ENCODE measurements at places on chromosomes 3 and 15. TPM values are rescaled to one million over a fixed set of nuclear protein-coding genes. Genes with fewer than 3 reads are reported as not detected.

DNA sequence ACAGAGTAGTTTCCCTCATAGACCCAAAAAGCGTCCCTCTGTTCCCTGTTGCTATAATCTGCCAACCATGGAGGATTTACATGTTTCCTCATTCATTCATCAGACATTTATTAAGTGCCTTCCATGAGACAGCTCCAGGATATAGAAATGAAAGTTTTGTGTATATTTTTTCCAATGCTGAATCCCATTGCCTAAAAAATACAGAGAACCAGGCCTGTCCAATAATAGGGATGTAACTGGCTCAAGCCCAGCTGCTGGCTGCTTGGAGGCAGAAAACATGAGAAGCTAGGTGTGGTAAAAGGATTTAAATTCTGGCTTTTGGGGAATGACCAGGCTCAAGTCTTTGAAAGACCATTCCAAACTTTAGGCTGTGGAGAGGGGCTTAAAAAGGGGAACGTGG, 41.5 kb downstream of the RARB start:
- DNase-seq = no peak

DNA sequence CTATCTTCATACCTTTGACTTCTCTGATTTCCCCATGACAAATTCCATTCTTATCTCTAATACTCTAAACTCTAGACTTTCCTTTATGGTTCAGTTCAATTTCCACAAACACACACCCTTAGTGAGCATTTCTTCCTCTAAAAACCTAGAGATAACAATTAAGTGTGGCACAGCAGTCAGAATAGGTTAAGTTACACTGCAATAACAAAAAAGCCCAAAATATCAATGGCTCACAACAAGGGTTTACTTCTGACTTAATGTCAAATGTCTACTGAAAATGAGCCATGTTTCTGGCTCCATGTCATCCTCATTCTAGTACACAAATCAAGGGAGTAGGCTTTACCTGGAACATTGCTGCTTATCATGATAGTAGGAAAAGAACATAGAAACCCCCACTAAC, 123.8 kb downstream of the TAFA4 start:
- DNase-seq = no peak

Gene C15orf62
- 1.1 TPM for total RNA-seq

Gene ROPN1
- not detected for total RNA-seq

Gene ITGA11
- total RNA-seq = 0.20 TPM

Gene STAB1
- not detected for total RNA-seq

GRCh38 chr3:124761250-124761796, 31.1 kb downstream of the UMPS start:
- DNase-seq = peak; percentile 80

DNA sequence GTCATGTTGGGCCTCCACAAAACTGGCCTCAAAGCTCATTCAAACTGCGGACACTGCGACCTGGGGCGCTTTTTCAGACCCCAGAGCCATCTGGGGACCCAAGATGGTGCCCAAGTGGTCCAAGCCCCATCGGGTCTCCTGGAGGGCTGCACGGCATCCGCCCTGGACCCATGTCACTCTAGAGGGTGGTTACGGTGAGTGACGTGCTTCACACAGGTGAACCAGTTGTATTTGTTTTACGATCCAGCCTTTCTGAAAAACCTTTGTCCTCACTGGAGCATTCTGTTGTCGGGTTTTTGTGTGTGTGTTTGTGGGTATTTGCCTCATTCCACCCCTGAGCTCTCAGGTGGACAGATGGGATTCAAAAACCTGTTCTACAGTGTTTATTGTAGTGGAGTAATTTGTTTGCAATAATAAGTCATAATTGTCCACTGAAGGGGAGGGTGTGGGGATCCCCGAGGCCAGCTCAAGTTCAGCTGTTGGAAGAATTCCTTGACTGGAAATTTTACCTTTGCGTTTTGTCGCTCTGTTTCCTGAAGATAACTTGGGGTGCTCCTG, 1.9 kb downstream of the SLC51A start:
- no peak for DNase-seq

DNA sequence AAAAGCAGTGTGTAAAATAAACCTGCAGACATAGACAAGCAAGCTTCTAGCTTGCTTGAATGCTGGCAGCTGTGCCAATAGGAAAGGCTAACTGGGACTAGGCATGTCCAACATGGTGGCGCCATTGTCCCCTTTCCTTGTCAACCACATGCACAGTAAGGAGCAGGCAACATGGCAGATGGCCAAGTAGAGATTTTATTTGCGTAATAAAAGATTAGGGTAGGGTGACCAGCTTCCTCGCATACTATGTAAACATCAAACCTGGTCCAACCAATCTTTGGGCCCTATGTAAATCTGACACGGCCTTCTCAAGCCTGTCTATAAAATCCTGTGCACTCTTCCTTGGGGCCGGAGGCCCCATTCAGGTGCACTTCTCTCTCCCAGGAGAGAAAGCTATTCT, 575.4 kb upstream of the GOLIM4 start:
- no peak for DNase-seq

- no peak for DNase-seq
These were observed 2.9 kb downstream of the KLHL24 start for GRCh38 chr3:183638101-183638852.

GRCh38 chr3:124351430-124352148, 359.7 kb upstream of the ROPN1 start:
- DNase-seq = no peak

- DNase-seq = no peak
These were observed 21.0 kb downstream of the RAB8B start for GRCh38 chr15:63210151-63211091.

Gene PAK6
- total RNA-seq = 0.65 TPM

DNA sequence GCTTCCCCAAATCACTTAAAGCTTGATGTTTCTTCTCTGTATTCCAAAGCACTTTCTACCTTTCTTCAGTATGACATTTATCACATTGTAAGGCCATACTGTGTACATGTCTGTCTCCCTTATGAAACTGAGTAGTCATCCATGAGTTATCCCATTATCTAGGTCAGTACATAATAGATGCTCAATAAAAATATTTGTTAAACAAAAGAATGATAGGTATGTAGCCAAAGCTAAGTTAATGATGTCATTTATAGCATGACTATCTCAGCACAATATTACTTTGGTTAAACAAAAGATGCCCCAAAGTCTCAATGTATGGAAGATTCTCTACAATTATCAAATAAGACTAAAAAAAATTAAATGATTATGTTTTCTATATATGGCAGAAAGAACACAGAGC, 3.1 kb upstream of the TMCO5A start:
- DNase-seq = no peak

Gene SCN5A
- 0.10 TPM for total RNA-seq

Gene CLDN16
- not detected for total RNA-seq

GRCh38 chr15:29693225-29693624, 129.0 kb downstream of the TJP1 start:
- DNase-seq = no peak

DNA sequence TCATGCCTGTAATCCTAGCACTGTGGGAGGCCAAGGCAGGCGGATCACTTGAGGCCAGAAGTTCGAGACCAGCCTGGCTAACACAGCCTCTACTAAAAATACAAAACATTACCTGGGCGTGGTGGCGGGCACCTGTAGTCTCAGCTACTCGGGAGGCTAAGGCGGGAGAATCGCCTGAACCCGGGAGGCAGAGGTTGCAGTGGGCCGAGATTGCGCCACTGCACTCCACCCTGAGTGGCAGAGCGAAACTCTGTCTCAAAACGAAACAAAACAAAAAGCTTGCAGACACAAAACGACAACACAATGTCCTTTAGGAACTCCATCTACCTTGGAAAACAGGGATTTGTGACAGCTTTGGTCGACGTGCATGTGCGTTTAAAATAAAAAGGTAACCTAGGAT, 716 bp upstream of the KLHL24 start:
- DNase-seq = no peak

DNA sequence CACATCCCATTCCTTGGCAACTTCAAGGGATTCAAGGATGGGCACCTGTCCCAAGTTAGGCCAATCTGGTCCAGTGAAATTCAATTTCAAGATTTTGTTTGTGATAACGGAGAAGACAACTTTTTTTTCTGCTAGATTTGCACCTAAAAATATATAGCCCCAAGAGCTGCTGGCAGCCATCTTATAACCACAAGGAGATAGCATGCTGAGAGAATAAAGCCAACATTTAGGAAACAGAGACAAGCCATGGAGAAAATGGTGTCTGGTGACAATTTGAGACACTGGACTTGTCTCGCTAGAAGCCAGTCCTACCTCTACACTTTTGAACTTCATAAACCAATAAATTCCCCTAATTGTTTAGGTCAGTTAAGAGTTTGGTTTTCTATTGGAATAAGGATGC, 5.4 kb downstream of the PARL start:
- DNase-seq = no peak

DNA sequence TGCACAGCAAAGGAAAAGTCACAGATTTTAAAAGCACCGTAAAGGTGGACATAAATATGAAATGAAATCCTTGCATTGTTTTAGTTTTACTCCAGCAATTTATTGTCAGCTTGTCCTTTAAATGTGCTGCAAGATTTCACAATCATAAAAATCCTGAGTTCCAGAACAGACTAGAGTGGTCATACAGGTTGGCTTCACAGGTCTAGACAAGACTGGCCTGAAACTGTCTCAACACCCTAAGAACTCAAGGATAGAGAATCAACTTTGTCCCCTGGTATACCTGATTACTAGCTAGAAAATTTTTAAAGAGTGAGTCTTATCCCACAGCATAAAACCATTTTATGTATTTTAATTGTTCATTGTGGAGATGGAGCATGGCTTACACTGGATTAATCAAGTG, 521.7 kb upstream of the MCTP2 start:
- DNase-seq = no peak
